ENCODE measurements at places on chromosomes 5 and 9. TPM values are rescaled to one million over a fixed set of nuclear protein-coding genes. Genes with fewer than 3 reads are reported as not detected.

- DNase-seq, result no peak
Observed at GRCh38 chr9:131028221-131028884, 19.4 kb downstream of the LAMC3 start.

- DNase-seq, result no peak
Observed at GRCh38 chr5:175706499-175706898, 48.6 kb downstream of the HRH2 start.

DNA sequence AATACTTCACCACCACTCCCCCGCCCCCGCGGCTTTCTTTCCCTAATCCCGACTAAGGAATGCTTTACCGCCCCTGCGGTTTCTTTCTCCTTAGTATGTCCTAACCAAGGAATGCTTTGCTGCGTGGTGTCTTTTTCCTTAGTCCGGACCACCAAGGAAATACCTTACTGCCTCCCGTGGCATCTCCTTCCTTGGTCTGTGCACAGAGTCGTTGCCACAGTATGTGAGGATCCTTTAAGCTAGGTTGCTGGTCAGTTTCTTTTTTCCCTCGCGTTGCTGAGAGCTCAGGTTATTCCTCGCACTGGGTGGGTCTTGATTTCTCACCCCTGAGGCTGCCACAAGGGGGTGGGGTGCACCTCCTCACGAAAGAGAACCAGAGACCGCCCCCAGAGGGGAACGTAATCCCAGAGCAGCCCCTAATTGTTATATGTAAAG, 309.4 kb downstream of the NR3C1 start:
- DNase-seq, result peak; percentile 37

Gene GABRA6
- total RNA-seq, result not detected

Gene EPB41L4A
- total RNA-seq, result 50.6 TPM

Gene MARCHF3
- total RNA-seq, result 47.9 TPM

Data from endothelial cell (in vitro differentiated cells).